ENCODE measurements at places on chromosomes 16 and 17. TPM values are rescaled to one million over a fixed set of nuclear protein-coding genes. Genes with fewer than 3 reads are reported as not detected.

Gene TNFSF13
- 0.51 TPM for total RNA-seq

Gene CRISPLD2
- 3.1 TPM for total RNA-seq

Gene EVPLL
- not detected for total RNA-seq

Gene RAP1GAP2
- total RNA-seq: 21.9 TPM

Gene BLTP2
- total RNA-seq: 66.2 TPM

Measured in A549 treated with ZK216348 at 1 μM for 4 hours (cell line).